T-cell (primary cell): ENCODE measurements at places on chromosomes 6 and 20. TPM values are rescaled to one million over a fixed set of nuclear protein-coding genes. Genes with fewer than 3 reads are reported as not detected.

The SMOC2 gene
- total RNA-seq, result not detected

The CDH22 gene
- total RNA-seq, result not detected

The C4B gene
- total RNA-seq, result 7.7 TPM

The TFAP2D gene
- not detected for total RNA-seq

The TRIM31 gene
- not detected for total RNA-seq

The SPATS1 gene
- not detected for total RNA-seq

The BPIFA1 gene
- total RNA-seq, result not detected

The PRR18 gene
- total RNA-seq, result not detected

The BTNL2 gene
- total RNA-seq, result not detected

The COL12A1 gene
- 0.76 TPM for total RNA-seq

The GDAP1L1 gene
- not detected for total RNA-seq
